Fibroblast of the conjunctiva (primary cell): ENCODE measurements at places on chromosomes 7 and 10.

GRCh38 chr10:59553162-59553900, 156.3 kb downstream of the SLC16A9 start:
- no peak for DNase-seq

- peak; percentile 18 for DNase-seq
Measured at GRCh38 chr7:84251277-84251781, 56.7 kb upstream of the SEMA3A start.

GRCh38 chr10:7501157-7501556, 90.3 kb upstream of the SFMBT2 start:
- DNase-seq: no peak

DNA sequence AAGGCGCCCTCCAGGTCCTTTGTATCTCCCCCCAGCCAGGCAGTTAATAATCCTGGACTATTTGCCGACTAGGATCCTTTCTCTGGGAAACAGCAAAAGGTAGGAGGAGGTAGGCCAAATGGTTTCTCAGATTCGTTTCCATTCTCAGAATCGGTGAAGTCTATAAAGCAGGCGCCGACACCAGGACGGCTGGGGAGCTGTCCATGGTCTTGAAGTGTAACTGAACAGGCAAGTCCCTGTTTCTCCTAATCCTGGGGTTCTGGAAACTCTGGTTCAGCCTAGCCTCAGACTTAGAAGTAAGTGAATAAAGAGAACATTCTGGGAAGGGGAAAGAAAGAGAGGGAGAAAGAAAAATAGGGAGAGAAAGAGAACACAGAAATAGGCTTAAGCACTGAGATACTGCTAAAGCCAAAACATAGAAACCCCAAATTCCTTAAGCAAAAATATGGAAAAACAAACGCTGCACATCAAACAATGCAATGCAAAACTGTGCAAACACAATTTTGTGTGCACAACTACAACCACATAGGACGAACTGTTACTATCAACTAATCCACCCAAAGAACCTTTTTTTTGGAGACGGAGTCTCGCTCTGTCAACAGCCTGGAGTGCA, 11.1 kb upstream of the INA start:
- peak; percentile 47 for DNase-seq

- peak; percentile 27 for DNase-seq
Measured at GRCh38 chr10:67666416-67667034, 29.5 kb downstream of the CTNNA3 start.

GRCh38 chr10:67669978-67670377, 26.0 kb downstream of the CTNNA3 start:
- no peak for DNase-seq

DNA sequence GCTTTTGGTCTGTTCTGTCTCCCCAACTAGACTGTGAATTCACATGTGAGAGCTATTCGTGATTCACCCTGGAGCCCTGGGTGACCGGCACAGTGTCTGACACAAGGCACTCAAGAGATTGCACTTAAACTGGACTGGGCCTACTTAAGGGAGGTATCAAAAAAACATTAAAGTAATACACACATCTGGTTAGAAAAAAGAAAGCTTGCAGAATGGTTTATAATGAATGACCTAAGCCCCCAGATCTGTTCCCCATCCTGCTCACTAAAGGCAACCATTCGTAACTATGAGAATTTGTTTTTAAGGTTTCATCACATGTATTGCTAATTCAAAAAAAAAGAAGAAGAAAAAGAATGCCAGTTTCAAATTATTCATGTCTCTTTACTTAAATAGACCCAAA, 74.5 kb downstream of the DGKI start:
- no peak for DNase-seq

DNA sequence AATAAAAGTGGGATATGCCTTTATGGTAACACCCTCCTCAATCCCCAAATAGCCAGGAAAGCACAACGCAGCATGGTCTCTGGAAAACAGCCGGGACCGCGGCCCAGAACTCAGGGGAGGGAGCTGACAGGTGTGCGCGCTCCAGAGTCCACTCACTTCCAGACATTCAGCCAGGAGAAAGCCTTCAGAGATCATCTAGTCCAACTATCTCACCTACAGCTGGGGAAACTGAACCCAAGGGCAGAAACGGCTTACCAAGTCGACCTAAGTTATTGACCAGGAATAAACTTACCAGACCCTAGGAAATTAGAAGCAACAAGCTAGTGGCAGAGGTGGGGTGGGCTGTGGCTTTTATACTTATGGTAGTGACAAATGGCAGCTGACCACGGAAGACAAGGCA, 16.4 kb downstream of the GSDME start:
- DNase-seq: no peak

GRCh38 chr10:31912289-31912688, 16.3 kb downstream of the ARHGAP12 start:
- DNase-seq: no peak

GRCh38 chr10:6045878-6046772, 16.0 kb downstream of the IL2RA start:
- no peak for DNase-seq

DNA sequence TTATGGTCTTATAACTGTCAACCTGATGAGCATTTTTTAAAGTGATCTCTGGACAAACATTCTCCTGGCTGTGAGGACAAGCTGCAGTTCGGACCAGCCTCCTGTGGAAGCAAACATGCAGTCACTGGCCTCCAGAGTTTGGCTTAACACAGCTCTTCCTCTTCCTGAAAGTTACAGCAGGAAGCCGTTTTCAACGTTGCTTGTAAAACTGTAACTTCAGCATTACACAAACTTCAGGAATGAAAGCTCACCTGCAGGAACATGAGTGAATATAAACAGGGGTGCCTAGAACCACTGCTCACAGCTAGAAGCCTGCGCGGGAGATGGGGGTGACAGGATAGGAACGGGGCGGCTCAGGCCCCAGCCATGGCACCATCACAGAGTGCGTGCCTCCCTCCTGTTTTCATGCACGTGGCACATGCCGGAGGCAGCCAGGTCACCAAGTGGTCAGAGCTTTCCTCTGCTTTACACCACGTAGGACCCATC, 292.9 kb upstream of the PITRM1 start:
- DNase-seq: no peak

DNA sequence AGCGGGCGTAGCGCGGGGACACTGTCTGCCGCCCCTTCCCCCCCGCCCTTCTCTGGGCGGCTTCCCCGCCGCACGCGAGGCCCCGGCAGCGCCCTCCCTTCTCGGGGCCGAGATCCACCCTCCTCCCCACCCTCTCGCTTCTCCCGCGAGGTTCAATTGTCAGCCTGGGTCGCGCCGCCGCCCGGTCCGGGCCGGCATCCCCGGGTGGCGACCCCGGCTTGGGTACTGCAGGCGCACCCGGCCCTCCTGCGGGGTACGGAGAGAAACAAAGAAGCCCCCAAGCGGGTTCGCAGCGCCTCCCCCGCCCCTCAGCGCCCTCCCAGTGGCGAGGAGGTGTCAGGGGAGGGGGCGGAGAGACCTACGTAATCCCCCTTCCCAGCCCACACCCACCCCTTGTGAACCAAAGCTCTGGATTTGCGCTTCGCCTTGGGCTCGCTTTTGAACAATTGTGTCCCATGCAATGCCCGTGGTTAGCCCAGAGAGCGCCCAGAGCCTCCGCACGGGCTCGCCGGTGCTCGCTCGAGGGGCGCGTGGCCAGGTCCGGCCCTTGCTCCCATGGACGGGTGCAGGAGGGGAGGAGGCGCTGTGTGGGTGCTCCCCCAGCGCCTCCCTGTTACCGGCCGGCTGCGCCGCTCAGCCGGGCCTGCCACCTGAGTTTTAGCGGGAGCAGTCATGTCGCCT, 634 bp downstream of the HECW1 start:
- no peak for DNase-seq
